Fibroblast of mammary gland (primary cell): ENCODE measurements at places on chromosomes 13 and 19.

DNA sequence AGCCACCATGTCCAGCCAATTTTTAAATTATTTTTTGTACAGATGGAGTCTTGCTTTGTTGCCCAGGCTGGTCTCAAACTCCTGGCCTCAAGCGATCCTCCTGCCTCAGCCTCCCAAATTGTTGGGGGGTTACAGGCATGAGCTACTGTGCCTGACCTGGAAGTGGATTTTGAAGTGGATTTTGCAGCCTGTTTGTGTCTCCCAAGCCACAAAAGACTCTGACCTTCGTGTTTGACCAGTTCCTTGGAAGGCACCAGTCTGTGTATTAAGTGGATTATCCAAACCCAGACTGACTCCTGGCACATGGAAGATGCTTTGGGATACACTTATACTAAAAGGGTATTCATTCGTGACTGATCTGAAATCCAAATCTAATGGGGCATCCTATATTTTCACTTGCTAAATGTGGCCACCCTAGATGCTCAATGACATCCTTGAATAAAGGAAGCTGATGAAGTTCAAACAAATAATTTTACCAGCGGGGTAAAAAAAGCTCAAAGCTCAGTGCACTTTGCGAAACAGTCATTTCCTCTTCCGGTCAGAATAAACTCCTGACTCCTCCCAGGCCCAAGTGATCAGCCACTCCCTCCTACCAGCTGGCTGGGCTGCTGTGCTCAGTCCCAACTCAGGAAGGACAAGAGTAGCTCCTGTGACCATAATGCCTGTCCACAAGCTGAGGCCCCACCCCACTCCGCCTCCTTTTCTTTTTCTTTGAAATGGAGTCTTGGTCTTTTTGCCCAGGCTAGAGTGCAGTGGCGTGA, 32.6 kb upstream of the GATAD2A start:
- peak; percentile 29 for DNase-seq

- DNase-seq = peak; percentile 17
Observed at GRCh38 chr19:17076543-17076991, 990 bp downstream of the MYO9B start.

DNA sequence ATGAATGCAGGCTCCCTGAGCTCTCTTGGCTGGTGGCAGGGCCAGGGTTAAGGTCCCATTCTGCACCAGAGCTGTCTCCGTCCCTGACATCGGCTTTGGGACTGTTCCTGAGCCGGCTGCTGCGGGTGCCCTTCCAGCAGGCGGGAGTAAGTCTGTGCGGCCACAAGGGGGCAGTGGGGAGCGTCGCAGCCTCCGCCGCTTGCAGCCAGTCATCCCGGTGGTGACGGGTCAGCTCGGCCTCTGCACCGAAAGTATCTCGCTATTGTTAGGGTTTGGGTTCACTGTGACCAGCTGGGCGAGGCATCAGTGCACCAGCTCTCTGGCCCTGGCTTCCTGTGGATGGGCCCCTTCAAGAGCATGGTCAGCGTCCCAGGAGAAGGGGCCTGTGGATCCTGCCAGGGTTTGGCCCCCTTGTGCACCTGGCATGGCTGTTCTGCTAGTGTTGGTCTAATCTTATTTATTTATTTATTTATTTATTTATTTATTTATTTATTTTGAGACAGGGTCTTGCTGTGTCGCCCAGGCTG, 15.1 kb downstream of the NDUFB7 start:
- peak; percentile 80 for DNase-seq

- no peak for DNase-seq
Observed at GRCh38 chr13:68550330-68550729, 1320.2 kb upstream of the PCDH9 start.

GRCh38 chr19:38387550-38388348, at the start of gene GGN:
Gene GGN (minus strand): TSS chr19:38388034. CDS start chr19:38387261, 773 bp downstream.
- DNase-seq = peak; percentile 94

DNA sequence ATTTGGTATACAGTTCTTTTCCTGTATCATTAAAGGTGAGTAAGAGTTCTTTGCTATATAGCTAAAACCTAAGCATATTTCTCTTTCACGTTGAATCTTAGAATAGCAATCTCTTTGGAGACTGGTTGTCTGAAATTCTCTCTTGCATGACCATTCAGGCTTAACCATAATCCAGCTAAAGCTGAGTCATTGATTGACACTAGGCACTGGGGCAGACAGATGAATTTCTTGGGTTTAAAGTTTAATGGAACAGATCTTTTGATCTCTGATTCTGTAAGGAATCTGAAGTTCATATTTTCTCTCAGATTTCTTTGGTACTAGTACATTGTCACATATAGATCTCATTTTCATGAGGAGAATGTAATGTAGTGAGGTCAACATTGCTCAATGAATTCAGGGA, 397.3 kb upstream of the MIR17HG start:
- DNase-seq = no peak

- no peak for DNase-seq
Observed at GRCh38 chr19:5623397-5624017, 624 bp downstream of the SAFB start.

DNA sequence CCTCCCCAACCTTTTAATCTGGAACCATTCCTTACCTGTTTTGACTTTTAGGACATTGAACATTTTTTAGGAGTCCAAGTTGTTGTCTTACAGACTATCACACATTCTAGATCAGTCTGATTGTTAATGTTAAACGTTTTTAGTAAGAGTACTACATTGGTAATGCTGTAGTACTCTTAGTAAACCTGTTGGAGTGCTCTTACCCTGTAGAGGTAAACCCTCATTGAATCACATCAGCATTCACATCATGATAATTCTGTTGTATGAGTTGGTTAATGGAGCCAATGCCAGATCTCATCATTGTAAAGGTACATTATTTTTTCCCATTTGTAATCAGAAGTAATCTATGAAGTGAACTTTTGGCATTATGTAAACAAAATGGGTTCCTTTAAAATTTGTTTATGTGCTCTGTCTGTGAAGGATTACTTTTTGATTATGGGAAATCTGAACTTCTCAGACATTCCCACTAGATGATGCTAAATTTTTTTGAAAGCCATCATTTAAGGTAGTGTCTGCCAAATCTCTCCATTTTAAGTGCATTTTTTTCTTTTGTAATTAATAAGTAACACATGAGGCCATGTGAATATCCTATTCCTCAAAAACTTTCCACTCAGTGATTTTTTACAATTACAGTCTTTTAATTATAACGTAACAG, 55.2 kb downstream of the VWA8 start:
- peak; percentile 68 for DNase-seq

GRCh38 chr13:95301183-95301967, at the start of gene ABCC4:
Gene ABCC4 (minus strand): TSS chr13:95301451. CDS start chr13:95301314, 137 bp downstream.
- peak; percentile 62 for DNase-seq

GRCh38 chr19:21439201-21439751, 42.3 kb downstream of the ZNF493 start:
- DNase-seq = no peak

DNA sequence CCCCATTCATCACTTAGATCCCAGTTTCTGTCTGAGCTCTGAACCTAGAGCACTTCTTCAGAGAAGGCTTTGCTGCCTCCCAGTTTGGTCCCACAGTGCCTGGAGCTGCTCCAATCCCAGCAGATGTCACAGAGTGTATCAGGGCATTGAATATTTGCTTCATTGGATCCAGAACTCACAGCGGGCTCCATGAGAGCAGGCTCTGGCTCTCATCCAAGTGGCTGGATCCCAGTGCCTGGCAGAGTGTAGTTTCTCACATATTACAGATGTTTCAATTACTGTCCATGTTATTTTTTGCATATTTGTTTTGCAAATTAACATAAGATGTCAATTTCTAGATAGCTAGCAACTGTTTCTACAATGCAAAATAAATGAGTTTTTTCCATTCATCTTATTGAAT, 50.6 kb downstream of the MYO16 start:
- no peak for DNase-seq

DNA sequence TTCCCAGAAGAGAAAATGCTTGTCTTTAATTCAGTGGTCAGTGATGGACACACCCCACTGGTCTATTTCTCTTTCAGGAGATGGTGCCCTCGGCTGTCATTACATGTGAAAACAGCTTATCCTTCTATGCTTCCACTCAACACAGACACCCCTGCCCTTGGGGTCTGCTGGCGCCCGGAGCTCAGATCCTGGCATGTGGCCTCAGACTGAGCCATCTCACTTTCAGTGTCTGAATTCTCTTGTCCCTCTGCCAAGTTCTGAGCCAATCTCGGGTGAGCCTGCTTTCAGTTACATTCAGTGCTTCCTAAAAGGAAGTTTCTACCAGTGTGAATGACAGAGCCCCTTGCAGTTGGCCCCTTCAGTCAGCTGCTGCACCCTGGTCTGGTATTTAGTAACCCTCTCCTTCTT, 293.6 kb downstream of the DNAJC15 start:
- peak; percentile 68 for DNase-seq

DNA sequence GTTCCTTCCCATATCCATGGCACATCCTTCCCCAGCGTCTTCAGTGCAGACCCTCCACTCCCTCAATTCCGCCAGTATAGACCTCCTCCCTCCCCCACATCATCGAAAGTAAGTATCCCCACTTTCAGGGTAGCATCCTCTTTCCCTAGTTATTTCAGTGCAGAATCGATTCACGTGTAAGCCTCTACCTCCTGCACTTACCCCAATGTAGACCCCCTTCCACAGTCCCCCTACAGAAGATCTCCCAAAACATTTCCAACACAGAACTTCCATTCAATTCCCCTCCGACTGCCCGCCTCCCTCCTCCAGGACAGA, 664 bp downstream of the IRF3 start:
- no peak for DNase-seq

GRCh38 chr19:14661372-14661924, 13.2 kb downstream of the ADGRE3 start:
- no peak for DNase-seq

DNA sequence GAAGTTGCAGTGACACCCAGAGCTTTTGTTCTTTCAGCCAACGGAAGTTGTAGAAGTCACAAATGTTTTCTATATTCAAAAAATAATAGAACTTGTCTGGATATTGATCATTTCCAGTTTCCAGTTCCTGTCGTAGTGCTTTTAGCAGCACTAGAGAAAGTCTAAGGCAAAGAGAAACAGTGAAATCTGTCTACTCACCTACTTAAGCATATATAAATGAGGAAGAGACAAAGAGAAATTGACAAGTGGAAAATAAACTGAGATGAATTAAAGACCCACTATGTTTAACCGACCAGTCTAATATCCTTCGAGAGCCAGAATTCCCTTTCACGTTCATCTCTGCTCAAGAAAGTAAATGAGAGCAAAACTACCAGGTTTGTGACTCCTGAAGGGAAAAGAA, 36.7 kb downstream of the DACH1 start:
- DNase-seq = no peak

DNA sequence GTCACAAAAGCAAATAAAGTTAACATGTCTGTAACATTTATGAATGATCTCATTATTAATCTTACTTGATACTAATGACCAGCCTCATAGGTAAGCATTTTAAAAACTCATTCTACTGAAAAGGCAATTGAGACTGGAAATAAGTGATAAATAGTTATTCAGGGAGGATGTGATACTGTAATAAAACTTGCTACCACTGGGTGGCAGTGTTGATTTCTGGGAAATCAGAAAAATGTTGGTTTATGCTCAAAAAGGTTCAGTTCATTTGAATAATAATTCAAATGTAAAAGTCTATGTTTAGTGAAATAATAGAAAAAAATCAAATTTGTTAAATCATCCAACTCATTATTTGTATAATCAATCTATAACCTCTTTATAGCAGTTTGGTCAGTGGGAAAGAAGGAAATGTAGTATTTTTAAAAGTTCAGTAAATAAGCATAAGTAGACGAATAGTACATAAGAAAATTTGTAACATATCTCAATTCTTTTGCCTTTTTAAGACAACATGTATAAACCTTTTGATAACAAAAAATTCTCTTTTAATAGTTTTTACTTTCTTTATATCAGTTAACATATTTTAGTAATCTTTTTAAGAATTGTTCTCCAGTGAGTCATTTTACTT, 9.6 kb downstream of the ABHD13 start:
- peak; percentile 54 for DNase-seq

- DNase-seq = peak; percentile 28
Observed at GRCh38 chr13:113152984-113153809, 5.3 kb upstream of the PROZ start.

GRCh38 chr13:73497430-73497829, 438.6 kb downstream of the KLF5 start:
- DNase-seq = no peak

DNA sequence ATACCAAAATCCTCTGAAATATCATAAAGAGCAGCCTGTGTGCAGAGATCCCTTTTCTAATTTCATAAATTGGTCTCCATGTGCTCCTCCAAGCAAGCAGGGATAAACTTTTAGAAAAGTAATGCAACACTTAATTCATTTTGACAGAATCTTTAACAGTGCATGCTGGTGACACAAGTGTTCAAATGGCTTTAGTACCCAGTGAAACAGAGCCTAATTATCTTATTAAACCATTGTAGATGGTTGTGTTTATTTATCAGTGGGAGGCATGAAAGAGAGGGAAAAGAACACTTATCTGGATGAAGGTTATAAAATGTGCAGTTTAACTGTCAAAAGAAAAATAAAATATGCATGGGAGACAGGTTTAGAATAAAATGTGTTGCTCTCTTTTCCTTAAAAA, 945.0 kb upstream of the PCDH20 start:
- no peak for DNase-seq

DNA sequence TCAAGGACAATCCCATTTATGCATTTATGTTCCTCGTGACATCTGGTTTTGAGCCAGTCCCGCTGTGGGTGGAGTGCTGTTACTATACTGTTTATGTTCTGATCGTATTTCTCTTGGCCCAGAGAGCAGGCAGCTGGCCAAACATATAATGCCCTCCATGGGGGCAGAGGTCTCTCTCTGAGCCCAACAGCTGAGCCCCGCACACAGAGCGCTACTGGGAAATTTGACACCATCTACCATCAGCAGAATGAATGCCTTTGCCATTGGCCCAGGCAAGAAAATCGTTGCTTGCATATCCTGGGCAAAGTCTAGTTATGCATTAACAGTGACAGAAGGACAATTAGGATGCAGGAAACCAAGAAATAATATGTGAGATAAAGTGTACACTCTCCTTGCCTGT, 126.8 kb upstream of the CACNA1A start:
- peak; percentile 58 for DNase-seq

- DNase-seq = no peak
Observed at GRCh38 chr13:58680115-58680514, 1048.6 kb downstream of the PCDH17 start.

DNA sequence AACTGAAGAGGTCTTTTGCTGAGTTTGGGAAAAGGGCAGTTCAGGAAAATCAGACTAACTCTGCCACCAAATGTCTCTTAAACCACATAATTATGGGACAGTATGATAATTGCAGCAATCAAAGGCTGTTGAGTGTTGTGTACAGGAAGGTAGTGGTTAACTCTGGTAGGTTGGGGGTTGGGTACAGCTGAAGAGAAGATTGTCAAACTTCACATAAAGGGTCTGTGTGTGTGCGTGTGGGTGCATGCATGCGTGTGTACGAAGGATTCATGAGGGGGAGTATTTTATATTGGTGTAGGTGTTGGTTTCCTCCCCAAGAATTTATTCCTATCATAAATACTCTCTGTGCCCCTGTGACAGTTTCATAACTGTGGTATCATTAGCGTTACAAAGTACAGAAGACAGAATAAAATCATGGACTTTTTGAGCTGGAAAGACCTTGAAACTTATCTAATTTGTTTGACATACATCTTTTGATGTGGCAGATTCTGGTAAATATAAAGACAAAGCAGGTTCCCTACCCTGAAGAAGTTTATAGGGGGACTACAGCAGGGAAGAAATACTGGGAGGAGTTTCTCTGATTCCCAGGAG, 94.1 kb downstream of the PCCA start:
- DNase-seq = no peak

GRCh38 chr13:69423844-69424243, 683.8 kb upstream of the ATXN8OS start:
- DNase-seq = no peak

GRCh38 chr19:49441960-49442350, 628 bp upstream of the SLC17A7 start:
- DNase-seq = no peak
